Cerebellar cortex (tissue), 1 donor: ENCODE measurements at places on chromosomes 11 and 22.

- no peak for DNase-seq
These were observed 5.0 kb upstream of the MTNR1B start for GRCh38 chr11:92964471-92964870.

- no peak for DNase-seq
These were observed 9.3 kb upstream of the MIAT start for GRCh38 chr22:26648011-26648497.

GRCh38 chr22:43289976-43290721 lies 53.0 kb downstream of the SCUBE1 start:
- no peak for DNase-seq

- DNase-seq: no peak
These were observed 19.6 kb upstream of the C11orf96 start for GRCh38 chr11:43922744-43923405.

DNA sequence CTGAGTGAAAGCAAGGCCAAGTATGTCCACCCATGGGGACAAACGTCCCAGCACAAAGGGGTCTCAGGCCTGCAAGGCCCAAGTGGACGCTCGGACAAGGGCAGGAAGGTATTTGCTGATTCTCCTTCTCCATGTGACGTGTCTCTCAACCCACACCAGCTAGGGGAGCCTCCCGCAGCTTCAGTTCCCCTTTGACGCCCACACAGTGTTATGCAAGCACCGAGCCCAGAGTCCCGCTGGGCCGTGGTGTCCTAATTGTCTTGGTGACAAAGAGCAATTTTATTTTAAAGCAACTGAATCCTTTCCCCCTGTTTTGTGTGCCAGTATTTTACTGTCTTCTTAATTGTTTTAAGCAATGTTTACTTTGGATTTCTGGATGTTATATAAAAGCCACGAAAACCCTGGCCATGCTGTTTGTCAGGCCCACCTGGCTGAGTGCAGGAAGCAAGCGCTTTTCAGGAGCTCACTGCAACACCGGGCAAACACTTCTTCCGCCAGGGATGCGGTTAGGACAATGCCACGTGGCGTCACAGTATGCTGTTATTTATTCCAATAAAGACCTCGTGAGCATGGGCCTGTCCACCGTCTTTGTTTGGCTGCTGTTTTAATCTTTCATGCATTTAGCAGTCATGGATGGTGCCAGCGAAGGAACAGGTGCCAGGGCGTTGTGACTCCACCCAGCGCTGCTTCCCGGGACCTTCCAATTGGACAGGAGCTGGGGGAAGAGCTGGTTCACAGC lies 8.2 kb upstream of the PARVG start:
- peak; percentile 25 for DNase-seq

GRCh38 chr22:40322021-40322420 lies 24.3 kb upstream of the ADSL start:
- DNase-seq: no peak

GRCh38 chr11:86996953-86997570 lies 40.7 kb upstream of the TMEM135 start:
- no peak for DNase-seq
